ENCODE measurements at places on chromosomes 1 and 21. TPM values are rescaled to one million over a fixed set of nuclear protein-coding genes. Genes with fewer than 3 reads are reported as not detected.

GRCh38 chr1:241225741-241226140 is 131.3 kb downstream of the RGS7 start:
- no peak for DNase-seq

The LYPD8 gene
- total RNA-seq = not detected

DNA sequence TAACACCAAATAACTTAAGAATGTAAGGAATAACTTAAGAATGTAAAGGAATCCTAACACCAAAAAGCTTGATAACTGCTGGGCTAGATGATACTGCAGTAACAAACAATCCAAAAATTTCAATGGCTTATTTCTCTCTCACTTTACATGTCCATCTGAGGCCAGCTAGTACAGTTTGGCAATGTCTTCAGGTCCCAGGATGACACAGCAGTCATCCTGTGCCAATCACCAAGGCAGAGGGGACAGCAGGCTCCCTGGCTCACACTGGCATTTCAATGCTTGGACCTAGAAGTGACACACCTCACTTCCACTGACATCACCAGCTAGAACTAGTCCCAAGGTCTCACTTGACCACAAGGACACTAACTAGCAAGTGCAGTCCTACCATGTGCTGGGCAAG is 15.3 kb downstream of the DNAJC11 start:
- DNase-seq = no peak

- DNase-seq = no peak
These were observed 8.2 kb downstream of the PLA2G5 start for GRCh38 chr1:20078171-20078651.

The TAL1 gene
- not detected for total RNA-seq

The TEKT2 gene
- not detected for total RNA-seq

DNA sequence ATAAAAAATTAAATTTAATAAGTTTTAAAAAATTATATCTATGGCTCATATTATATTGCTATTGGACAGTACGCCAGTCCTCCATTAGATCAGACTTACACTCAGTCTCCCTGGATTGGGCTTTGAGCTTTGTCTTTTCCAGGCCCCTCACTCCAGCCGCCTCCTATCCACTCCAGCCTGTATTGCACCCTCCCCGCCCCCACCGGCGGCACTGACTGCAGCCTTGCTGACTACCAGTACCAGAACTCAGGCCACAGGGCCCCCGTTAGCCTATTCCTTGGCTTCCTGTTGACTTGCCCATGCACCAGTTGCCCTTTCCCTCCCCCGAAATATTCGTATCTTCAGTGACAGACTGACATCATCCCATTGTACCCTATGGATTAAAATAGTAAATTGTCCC is 127.9 kb downstream of the CSMD2 start:
- DNase-seq = no peak

DNA sequence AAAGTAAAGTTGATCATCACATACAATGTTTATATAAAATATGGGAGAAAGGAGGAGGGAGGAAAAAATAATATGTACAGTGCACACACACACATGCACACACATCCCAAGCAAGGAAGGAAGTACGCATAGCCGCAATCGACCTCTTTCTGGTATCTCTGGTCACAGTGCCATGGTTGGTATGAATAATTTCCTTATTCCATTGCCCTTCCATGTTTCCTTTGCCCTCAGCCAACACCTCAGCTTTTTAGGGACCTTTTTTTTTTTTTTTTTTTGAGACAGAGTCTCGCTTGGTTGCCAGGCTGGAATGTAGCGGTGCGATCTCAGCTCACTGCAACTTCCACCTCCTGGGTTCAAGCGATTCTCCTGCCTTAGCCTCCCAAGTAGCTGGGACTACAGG is 20.6 kb downstream of the CITED4 start:
- DNase-seq = no peak

The SPRR1B gene
- total RNA-seq = not detected

DNA sequence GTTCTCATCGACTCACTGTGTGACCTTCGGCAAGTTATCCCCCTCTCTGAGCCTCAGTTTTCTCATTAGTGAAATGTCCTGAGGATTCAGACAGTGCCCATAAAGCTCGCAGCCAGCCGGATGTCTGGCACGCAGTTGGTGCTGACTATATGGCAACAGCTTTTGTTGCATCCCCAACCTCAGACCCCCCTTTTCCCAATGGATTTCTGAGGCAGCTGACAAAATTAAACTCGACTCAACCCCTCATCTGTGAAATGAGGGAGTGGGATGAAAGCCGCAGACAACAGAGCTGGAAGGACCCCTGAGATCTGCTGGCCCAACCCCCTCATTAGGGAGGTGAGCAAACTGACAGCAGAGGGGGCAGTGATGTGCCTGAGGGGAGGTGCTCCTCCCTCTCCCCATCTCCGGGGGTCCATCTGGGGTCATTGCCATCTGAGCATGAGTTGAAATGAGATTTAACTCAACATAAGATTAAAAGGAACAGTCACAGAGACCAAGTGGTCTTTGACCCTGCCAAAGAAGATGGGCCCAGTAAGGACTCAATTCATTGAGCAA is 40.4 kb downstream of the NKAIN1 start:
- DNase-seq = no peak

DNA sequence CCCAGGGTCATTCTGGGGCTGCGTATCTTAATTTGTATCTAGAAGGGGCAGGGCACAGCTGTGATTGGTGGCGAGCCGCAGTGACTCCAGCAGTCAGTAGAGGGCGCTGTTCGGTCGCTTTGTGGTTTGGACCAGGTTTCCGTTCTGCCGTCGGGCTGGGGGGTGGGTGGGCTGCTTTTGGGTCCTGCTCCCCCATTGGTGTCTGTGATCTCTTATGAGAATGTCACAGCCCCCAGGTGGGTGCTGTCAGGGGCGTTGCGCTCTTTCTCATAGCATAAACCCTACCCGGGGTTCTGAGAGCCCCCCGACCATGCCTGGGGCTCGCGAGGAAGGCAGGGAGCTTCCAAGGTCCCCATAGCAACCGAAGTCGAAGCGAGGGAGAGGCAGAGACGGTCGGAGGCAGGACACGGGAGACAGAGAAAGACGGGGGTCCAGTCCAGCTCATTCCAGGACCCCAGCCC is 5.4 kb downstream of the TFF3 start:
- peak; percentile 81 for DNase-seq

The SLAMF8 gene
- total RNA-seq = 1.5 TPM

DNA sequence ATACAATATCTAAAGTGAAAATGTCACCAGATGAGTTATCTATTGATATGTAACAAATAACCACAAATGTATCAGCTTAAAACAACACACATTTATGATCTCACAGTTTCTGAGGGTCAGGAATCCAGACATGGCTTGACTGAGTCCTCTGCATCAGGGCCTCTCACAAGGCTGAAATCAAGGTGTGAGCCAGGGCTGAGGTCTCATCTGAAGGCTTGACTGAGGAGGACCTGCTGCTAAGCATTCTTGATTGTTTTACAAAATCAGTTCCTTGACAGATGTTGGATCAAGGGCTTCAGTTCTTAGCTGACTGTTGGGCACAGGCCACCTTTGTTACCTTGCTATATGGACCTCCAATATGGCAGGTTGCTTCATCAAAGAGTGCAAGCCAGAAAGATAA is 483.7 kb downstream of the CAMTA1 start:
- DNase-seq = no peak

GRCh38 chr1:47805921-47806361 is 191.2 kb downstream of the TRABD2B start:
- no peak for DNase-seq

- peak; percentile 37 for DNase-seq
These were observed at the start of gene AVPR1B for GRCh38 chr1:206117151-206117948. Gene AVPR1B, minus strand, starts transcription at chr1:206117388. Its CDS starts 498 bp downstream, at chr1:206116890.

GRCh38 chr1:163789911-163790310 is 468.2 kb downstream of the NUF2 start:
- DNase-seq = no peak

- no peak for DNase-seq
These were observed 181.4 kb upstream of the L1TD1 start for GRCh38 chr1:62013264-62013663.

- DNase-seq = no peak
These were observed 50.3 kb downstream of the GIPC2 start for GRCh38 chr1:78096017-78096416.

The C1orf53 gene
- 0.55 TPM for total RNA-seq
